Mesenteric fat pad (tissue), 1 donor: ENCODE measurements at places on chromosomes 12 and 14. TPM values are rescaled to one million over a fixed set of nuclear protein-coding genes. Genes with fewer than 3 reads are reported as not detected.

DNA sequence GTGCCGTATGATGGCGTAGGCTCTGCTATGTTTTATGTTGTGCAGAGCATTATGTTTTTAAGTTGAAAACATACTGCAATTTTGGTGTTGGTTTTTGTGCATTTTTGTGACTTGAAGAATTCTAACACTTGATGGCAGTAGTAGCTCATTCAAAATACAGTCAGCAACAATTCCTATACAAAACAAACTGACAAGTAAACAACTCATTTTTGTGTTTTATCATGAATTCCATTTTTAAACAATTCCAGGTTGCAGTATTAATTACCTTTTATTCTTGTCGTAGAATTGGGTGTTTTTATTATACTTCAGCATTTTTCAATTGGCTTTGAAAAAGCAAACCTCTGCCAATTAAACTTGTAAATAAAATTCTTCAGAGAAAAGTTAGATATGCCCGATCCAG, 4.1 kb upstream of the CCER1 start:
- no peak for DNase-seq

- no peak for DNase-seq
Observed at GRCh38 chr12:3304436-3305165, 186.4 kb upstream of the PRMT8 start.

DNA sequence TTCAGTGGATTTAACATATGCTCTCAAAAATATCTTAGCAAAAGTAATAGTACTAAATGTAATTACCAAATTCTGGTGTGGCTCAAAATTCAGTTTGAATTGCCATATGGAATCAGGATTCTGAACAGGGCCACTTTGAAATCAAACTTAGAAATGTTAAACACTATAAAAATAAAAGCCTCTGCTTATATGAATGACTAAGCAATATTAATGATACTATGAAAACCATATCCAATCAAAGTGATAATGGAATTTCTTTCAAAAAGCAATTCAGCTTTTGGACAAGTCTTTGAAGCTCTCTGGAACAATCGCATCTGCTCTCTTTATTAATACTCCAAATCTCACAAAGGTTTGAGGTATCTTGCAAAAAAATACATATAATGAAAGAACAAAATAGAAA, 51.6 kb downstream of the ERGIC2 start:
- no peak for DNase-seq

- DNase-seq, result peak; percentile 45
Observed at GRCh38 chr12:2355604-2356003, 302.8 kb downstream of the CACNA1C start.

GRCh38 chr14:103243764-103244737, 90.0 kb upstream of the EIF5 start:
- no peak for DNase-seq

DNA sequence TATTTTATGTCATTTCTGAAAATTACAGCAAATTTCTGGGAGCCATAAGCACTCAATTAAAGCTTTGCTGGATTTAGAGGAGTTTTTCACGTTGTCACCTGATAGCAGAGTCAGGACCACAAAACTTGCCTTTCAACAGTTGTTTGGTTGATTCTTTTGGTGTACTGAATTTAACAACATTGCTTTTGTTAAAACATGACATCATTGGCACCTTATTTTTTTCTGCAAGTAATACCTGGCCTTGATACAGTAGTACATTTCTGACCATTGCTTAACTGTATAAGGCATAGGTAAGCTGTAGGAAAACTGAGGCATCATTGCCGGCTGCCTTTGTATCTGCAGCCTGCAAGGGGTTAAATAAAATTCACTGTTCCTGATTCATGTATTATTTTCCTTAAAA, 4.5 kb upstream of the BCL11B start:
- no peak for DNase-seq

DNA sequence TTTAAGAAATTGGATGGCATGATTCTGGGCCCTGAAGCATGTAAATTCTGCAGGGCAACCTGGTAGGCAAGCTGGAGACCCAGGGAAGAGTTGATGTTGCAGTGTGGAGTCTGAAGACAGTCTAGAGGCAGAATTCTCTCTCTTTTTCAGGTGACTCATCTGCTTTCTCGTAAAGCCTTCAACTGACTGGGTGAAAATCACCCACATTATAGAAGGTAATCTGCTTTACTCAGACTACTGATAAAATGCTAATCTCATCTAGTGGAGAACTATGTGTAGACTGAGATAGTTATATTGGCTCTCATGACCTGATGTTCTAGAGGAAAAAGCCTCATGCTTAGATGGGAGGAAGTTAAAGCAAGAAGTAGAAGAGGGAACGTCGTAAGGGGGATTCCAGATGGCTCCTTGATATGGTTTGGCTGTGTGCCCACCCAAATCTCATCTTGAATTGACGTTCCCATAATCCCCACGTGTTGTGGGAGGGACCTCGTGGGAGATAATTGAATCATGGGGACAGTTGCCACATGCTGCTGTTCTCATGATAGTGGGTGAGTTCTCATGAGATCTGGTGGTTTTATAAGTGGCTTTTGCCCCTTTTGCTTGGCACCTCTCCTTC, 723.8 kb downstream of the BCL11B start:
- no peak for DNase-seq

Gene ATG14
- total RNA-seq, result 8.1 TPM
